A549 treated with DMSO at 1 μM for 4 hours (cell line): ENCODE measurements at places on chromosomes 3 and 15. TPM values are rescaled to one million over a fixed set of nuclear protein-coding genes. Genes with fewer than 3 reads are reported as not detected.

Gene MCF2L2
- total RNA-seq, result 0.06 to 0.27 TPM (median 0.15 TPM) in 5 replicates

Gene CCDC54
- total RNA-seq, result not detected in 5 replicates

Gene SI
- total RNA-seq, result not detected in 5 replicates

Gene GPR149
- not detected in 5 replicates for total RNA-seq

Gene IMPDH2
- total RNA-seq, result 162 to 177 TPM (median 166 TPM) in 5 replicates

Gene PLXNB1
- 13.2 to 15.8 TPM (median 15.1 TPM) in 5 replicates for total RNA-seq

Gene RETNLB
- not detected in 5 replicates for total RNA-seq

Gene MINAR1
- total RNA-seq, result 0.42 to 0.71 TPM (median 0.64 TPM) in 5 replicates

Gene LRRC49
- total RNA-seq, result 3.6 to 5.4 TPM (median 4.8 TPM) in 5 replicates

Gene PARP15
- not detected in 5 replicates for total RNA-seq
